ENCODE measurements at places on chromosomes 3 and 15.

DNA sequence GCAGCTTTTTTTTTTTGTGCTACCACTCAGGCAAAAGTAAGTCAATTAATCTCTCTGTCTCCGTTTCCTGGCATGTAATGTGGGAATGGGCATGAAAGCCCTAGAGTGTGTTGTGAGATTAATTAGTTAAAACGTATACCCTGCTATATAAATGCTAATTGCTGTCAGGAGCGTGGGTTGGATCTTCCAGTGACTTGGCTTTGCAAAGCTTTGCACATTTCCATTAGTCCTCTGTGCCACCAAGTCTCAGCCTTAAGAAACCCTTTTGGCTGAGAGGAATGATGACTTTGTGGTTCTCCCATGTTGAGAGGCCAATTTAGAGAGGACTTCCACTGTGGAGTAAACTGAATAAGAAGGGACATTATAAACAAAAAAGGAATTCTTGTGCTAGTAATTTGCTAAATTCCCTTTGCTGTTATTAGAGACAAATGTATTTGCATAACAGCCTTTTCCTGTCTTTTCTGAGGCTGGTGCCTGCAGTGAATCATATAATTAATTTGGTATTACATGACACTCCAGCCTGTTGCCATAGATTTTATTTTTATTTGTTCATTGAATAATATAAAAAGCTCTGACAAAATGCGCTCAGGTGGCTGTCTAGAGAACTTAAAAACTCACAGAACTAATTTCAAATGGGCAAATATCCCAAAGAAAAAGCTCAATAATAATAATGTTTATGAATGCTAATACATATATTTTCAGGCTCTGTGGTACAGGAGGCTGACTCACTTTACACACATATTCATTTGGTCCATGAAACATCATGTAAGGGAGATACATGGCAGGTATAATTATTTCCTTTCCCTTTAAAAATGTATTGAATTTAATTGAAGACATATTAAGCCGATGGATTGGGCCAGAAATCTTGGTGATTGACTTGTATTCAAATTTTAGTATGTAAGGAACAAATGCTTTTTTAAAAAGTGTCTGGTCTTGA is 82.7 kb downstream of the IL1RAP start:
- no peak for DNase-seq

DNA sequence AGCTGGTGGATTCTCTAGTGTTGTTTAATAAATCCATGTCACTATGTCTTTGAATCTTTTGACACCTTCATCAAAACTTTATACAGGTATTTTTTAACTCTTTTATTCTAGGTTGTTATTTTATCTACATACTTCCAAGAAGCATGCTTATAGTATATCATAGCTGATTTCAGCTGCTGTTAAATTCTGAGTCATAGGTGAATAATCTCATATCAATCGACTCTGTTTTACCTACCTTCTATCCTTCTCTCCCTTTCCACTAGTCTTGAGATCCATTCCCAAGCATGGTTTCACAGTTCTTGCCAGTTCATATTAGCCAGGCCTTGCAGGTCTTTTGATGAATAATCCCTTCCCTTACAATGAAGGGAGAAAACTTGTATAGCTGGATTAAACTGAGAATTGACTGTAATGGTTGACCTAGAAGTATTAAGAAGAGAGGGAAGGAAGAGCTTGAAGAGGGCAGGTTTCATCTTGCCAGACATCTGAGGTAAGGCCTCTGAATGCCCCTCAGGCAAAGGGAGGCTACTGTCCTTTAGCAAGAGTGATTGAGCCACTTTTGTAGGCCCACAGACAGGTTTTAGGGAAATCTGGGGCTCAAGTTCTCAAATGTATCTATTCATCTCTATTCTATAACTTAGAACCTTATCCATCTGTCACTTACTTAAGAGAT is 146.4 kb downstream of the EPHA6 start:
- no peak for DNase-seq

- DNase-seq = no peak
Observed at GRCh38 chr15:87578776-87579175, 677.8 kb downstream of the NTRK3 start.

DNA sequence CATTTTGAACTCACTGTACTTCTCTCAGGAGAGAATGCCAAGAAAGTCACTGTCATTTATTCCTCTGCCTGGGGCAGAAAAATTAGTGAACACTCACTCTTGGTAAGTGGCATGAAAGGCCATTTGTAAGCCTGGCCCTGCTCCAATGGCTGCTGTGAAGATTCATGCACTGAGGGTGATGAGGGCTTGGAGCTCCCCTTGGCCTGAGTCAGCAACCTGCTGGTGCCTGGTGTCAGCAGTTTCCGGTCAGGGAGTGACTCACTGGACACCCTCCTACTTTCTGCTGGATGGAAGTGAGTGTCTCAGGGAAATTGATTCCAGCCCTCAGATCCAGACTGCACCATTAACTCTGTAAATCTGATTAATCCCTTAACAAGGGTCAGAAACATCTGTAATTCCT is 37.6 kb downstream of the TRA2B start:
- peak; percentile 91 for DNase-seq

DNA sequence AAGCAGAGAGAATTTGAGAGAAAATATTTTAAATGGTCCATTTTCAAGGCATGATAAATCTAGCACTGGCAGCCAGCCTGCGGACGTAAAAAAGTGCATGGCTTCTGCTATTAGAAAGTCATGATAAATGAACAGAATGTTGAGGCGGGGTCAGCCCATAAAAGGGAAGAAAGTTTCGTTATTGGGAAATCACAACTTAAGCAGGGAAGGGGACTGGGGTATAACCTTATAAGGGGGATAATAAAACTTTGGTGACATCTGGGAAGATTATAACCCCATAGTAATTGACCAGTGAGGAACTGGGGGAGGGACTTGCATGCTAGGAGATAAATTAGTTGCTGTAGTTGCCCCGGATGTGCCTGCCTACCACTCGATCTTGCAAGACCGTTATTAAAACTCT is 88.4 kb upstream of the PLSCR4 start:
- DNase-seq = no peak

- no peak for DNase-seq
Observed at GRCh38 chr3:65265942-65266590, 578.3 kb upstream of the ADAMTS9 start.

DNA sequence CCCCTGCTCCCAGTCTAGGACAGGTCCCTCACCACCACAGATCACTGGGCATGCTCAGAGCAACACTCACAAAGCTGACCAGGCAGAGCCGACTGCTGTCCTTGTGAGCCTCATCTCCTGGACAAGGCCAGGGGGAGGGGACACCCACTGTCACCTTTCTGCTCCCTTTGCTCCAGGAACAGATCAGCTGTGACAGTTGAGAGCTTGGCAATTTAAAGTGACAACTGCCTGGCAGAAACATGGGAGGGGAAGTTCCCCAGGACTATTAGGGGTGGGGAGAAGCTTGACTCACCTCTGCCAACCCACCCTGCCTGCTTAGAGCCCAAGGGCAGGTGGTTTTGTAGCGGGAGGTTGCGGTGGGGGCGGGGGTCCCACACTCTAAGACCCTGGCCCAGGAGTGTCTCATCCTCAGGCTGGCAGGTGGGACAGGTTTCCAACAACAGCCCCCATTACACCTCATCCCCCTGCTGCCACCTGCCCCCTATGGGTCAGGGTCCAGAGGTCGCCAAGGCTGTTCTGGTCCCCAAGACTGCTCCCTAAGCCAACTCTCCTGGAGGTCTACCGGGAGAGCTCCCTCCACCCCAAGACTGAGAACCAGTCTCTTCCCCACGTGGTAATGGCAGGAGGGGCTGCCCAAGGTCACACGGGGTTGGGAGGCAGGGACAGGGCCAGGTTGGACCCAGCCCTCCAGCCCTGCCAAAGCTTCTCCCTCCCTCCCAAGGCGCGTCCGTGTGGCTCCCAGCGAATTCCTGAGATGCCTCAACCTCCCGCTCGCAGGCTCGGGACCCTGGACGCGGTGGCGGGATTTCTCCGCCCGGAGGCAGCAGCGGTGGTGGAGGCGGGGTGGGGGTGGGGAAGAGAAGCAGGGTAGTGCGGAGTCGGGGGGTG is 80.4 kb downstream of the IQSEC1 start:
- peak; percentile 42 for DNase-seq

DNA sequence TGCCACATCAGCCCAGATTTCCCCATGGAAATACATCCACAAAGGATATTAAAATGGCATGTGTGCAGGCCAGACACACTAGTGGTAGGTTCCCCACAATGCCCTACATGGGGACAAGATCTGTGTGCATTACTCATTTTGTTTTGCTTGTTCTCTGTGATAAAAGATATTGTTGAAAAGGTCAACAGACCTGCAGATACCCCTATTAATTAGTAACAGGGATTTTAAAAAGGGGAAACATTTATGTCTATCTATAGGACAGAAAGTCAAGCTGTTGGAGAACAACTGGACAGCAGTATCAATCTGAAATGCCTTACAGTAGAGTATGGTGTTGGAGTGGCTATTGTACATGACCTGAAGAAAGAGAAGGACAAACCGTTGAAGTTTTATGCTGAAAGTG is 596.0 kb upstream of the GRM7 start:
- no peak for DNase-seq

DNA sequence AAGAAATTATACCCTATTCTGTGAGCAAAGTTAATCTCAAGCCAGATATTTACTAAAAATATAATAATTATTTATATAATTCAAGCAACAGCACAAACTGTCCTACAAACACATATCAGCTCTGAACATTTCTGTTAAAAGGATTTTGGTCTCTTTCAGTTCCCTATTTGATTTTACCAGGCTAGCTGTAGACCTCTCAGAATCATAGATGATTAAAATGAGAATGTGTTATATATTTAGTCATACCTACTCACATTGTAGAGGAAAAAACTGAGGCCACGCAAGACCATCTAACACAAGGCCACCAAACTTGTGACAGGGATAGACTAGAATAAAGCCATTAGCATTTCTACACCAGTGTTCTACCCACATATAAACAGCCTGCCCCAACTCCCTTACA is 28.5 kb downstream of the ACKR4 start:
- DNase-seq = no peak

DNA sequence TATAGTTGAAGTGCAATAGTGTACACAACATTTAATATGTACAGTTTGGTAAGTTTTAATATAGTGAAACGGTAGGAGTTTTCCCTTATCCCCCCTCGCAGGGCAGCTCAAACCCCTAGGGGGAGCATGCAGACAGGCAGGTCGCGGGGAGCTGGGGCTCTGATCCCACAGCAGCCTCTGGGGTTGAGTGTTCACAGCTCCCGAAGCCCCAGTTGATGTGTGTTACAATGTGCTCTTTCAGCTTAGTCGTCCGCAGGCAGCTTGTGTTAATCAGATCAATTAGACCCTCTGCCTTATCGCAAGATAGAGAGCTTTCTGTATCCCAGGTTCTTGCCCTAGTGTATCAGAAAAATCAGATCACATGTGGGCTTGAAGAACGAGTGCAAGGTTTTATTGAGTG is 143.1 kb upstream of the CHRNA7 start:
- no peak for DNase-seq

- DNase-seq = no peak
Observed at GRCh38 chr15:65085207-65085753, 8.7 kb downstream of the KBTBD13 start.

DNA sequence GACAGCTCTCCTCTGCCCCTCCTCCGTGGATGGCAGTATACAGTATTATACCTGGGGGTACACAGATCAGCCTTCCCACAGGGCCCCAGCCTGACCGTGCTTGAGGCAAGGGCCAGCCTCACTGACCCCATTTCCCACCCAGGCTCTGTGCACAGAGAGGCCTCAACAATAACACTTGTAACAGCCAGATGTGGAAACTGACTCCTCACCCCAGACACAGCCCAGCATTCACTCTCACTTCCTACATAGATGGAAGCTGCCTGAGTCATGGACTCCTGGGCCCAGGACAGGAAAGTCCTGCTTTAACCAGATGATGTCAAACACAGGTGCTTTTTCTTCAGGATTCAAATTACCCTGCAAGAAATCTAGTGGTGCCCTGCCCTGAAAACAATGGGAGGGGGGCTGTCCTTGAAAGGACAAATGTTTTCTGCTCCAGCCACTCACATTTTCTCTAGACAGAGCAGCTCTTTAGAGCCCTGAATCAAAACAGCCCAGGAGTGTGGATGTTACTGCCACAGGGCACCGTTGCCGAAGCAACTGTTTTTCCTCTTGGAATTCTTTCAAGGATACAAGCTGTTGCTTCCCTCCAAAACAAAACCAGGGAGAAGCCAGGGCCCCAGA is 16.4 kb downstream of the CCDC12 start:
- DNase-seq = peak; percentile 39
